ENCODE measurements at places on chromosomes 2 and 18.

- no peak for DNase-seq
Measured at GRCh38 chr2:96663177-96663576, 20.6 kb downstream of the FER1L5 start.

DNA sequence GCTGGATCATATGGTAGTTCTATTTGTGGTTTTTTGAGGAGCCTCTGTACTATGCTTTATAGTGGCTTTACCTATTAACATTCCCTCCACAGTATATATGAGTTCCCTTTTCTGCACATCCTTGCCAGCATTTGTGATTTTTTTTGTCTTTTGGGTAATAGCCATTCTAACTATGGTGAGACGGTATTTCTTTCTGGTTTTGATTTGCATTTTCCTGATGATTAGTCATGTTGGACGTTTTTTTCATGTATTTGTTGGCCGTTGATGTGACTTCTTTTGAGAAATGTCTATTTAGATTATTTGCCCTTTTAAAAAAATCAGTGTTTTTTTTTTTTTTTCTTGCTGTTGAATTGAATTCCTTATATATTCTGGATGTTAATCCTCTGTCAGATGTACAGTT, 31.1 kb downstream of the ACTR3 start:
- no peak for DNase-seq

DNA sequence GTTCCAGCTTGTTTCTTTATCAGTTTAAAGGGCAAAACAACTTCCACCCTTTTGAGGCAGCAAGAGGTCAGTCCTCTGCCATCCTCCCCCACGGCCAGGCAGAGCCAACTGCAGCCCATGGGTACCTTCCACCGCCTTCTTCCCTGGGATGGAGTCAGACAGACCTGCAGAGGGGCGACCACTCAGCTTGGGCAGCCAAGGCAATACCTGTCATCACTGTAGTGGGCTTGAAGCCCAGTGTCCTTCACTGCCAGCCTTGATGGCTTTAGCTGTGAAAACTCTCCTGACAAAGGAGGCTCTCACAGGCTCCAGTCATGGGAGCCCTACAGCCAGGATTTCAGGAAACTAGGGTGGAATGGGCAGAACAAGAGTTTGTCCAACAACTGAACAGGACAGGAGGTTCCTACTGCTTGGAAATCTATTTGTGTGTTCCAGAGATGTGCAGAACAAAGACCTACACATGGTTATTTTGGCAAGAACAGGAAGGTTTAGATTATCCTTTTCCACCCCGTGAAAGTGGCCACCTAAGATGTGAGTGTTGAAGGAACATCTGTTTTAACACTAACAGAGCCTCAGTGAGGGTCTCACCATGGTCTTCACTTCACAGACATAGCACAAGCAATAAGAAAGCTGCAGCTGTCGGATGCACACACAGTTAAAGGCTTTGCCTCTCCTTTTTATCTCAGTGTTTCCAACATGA, 93.9 kb upstream of the RMDN2 start:
- DNase-seq = no peak

DNA sequence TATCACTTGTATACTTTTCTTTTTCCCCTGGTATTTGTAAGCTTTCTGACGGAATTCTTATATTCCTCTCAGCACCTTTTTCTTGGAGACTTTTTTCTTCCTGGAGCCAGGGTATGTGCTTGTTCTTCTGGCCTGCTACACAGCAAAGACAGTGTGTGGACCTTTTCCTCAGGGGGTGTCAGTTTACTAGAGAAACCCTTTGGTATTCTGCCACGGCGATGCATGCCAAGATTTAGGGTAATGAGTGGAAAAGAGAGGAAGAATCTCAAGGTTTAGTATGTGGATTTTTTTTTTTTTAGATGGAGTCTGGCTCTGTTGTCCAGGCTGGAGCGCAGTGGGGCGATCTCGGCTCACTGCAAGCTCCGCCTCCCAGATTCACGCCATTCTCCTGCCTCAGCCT, 152.2 kb downstream of the PHLPP1 start:
- DNase-seq = no peak

DNA sequence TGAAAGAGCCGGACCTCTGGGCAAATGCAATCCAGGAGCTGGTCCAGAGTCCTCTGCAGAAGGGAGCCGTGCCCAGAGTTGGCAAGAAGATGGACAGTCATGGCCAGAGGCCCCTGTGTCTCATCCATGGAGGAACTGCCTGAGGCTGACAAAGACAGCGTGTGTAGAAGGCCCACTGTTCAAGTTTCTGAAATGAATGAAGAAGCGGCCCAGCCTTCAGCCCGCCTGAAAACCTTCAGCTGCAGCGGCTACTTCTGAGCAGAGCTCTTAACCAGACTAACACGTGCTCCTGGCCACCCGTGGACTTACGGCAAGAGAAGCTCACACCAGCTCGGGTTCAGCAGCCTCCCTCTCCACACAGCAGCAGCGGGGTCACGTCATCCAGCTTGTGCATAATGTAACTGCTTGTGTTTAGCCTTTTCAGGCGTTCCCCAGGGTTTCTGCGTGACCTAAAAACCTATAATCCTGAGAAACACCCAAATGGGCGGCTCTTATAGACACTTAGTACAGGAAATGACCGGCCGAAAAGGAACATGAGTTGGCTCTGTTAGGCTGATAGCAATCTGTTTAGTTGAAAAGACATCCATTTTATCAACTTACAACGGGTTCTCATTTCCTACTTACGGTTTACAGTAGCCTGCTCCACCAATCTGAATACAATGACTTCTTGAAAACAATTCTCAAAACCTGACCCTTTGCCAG, at the start of gene FAM124B:
Gene FAM124B (minus strand): TSS at position 467 of the 702 bp plus-strand sequence. CDS start 339 bp downstream, at position 128.
- DNase-seq = peak; percentile 4

GRCh38 chr2:98058191-98058975, 28.6 kb upstream of the VWA3B start:
- DNase-seq = no peak

DNA sequence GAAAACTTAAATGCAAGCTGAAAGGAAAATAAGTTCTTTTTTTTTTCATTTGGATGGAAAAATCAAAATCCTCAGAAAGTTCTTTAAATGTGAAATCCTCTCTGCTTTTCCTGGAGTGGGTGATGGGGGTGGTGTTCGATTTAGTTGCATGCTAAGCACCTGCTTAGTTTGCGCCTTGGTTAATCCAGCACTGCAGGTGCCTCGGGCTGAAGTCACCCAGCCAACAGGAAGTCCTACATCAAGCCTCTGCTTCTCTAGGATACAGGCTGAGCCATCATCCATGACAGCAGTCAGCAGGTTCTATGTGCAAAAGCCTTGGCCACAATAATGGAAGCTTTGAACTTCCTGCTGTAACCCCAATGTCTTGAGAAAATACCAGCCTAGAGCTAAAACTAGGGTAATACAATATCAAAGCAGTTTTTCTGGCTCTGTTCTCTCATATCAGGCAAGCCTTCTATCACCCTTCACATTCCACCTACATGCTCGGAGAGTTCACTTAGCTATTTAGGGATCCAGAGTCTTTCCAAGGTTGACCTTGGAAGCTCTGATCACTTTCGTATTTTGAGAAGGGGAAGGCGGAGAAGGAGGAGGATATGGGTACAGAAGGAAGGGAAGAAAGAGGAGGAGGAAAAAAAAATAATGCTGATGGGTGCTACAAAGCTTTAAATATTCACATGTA, 116.1 kb upstream of the LRRTM1 start:
- no peak for DNase-seq

DNA sequence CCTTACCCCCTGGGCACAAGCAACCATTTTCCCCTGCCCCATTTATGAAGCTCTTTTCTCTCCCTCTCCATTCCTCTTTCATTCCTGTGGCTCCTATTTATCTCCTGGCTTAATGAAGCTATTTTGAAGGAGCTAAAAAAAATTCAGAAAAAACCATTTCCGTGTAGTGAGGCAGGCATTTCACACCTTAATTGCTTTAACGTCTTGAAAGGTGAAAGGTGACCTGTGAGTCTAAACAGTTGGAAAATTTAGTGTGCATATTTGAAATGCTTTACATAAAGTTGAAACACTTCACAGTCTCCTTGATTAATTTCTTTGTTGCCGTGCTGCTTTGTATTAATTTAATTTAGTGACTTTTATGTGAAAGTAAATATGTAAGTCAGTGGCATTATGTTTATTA, 83.6 kb downstream of the LTBP1 start:
- DNase-seq = no peak

DNA sequence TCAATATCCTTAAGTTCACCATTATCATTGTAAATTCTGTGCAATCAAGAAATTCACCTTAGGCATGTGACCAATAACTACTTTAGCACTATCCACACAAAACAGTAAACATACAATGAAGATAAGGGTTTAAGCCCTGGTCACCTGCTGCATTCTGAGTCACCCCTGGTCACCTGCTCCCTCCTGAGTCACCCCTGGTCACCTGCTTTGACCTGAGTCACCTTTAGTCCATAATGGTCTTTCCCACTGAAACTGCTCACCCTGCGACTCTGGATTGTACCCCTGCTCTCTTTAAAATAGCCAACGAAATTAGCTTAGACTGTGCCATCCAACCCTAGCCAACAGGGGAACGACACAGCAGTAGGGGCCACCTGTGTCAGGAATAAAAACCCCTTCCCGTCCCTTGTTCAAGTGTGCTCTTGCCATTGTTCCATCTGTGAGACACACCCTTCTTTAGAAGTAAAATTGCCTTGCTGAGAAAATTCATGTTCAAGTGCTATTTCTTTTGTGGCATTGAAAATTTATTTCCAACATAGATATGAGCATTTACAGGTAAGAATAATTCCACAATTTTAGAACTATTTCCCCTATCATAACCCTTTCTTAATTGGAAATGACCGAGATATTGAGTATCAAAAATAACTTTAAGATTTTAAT, 902.8 kb downstream of the DSC3 start:
- peak; percentile 17 for DNase-seq

DNA sequence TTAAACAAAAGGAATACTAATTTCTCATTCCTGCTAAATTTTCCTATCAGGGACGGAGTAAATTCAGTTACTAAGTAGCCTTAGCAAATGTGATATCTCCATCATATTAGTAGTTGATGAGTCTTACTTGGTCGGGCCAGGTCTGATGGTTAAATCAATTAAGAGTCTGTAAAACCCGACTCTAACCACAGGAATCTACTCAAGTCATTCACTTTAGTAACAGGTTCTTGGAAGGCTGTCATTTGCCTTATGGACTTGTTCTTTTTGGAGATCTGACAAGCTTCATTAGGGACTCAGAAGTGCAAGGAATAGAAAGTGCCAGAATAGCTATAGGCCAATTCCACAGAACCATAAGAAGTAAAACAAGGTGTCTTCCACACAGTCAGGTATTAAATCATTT, 119.0 kb downstream of the GCA start:
- no peak for DNase-seq

- no peak for DNase-seq
Measured at GRCh38 chr2:67135208-67135607, 261.9 kb upstream of the ETAA1 start.

GRCh38 chr18:53935803-53936202, 288.7 kb downstream of the MBD2 start:
- no peak for DNase-seq

DNA sequence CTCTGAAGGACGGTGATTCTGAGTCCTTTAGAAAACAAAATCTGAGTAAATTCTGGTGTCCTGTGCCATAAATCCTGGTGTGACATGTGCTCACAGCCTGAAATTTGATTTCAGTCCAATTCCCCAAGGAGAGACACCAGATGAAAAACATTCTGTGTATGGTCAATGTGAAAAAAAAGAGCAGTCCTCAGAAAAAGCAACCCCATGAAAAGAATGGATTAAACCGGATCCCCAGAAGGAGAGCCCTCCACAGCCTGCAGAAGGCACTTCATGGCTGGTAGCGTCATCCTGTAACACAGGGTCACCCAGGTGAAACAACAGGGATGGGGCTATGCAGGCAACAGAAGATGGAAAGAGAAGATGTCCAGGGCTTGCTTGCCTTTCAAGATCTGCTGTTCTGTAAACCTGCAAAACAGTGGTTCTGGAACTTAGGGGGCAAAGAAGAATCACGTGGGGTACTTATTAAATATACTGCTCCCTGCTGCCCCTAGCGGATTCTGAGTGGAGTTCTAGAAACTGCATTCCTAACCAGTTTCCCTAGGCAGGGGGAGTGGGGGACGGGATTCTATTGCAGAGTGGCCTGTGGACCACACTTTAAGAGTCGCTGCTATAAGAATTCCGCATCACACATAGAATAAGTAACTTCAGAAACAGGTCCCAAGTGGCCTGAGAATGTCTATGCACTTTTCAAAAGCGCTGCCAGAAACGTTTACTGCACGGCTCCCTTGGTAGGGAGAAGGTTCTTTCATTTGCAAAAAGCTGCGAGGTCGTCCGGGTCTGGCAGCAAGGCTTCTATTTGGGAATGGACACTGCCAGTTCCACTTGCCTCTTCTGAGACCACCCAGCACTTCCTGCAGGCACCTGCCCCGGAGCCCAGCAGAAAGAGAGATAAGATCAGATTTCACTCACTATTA, 118.9 kb upstream of the ARL5A start:
- peak; percentile 95 for DNase-seq

DNA sequence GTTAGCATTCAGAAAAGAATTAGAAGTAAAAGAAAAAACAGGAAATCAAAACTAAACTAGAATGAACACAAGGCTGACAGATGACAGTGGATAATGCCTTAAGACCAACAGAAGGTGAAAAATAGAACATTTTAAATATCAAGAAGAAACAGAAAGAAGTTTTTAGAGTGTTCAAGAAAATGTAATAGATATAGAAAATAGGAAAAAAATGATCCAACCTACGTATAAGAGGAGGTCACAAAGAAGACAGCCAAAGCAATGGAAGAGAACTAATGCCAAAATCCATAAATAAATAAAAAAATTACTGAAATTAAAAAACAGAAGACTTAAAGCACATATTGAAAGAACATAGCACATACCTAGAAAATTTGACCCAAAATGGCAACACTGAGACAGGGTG, 42.5 kb upstream of the EN1 start:
- DNase-seq = no peak

DNA sequence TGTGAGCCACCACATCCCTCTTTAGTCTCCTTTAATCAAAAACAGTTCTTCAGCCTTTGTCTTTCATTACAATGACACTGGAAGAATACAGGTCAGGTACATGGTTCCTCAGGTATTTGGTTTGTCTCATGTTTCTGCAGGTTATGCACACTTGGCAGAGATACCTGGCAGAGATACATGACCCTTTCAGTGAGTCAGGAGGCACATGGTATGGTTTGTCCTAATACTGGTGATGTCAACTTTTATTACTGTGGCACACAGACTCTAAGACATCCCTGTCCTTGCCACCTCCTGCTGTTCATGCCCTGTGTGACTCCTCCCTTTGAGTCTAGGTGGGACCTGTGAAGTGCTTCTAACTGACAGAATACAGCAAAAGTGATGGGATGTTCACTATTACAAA, 58.4 kb downstream of the SPIRE1 start:
- DNase-seq = no peak

DNA sequence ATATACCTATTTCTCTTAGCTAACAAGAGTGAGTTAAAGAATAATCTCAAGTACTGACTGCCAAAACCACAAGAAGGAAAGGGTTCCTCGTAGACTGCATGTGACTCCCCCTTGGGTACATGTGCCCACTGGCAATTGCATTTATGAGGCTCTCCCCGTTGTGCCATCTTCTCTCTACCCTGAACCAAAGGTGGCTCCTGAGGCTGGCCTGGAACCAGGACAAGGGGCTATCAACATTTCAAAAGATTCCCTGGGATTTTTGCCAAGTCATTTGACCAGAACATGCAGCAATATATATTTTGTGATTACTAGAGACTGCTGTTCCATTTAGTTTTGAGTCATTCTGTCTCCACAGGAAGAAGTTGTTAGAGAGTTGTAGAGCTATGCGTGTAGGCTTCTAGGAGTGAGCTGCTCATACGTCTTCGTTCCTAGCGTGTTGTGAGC, 45.8 kb downstream of the LAMA3 start:
- no peak for DNase-seq
